Effector CD8-positive, alpha-beta T cell (primary cell): ENCODE measurements at places on chromosomes 3 and 15.

DNA sequence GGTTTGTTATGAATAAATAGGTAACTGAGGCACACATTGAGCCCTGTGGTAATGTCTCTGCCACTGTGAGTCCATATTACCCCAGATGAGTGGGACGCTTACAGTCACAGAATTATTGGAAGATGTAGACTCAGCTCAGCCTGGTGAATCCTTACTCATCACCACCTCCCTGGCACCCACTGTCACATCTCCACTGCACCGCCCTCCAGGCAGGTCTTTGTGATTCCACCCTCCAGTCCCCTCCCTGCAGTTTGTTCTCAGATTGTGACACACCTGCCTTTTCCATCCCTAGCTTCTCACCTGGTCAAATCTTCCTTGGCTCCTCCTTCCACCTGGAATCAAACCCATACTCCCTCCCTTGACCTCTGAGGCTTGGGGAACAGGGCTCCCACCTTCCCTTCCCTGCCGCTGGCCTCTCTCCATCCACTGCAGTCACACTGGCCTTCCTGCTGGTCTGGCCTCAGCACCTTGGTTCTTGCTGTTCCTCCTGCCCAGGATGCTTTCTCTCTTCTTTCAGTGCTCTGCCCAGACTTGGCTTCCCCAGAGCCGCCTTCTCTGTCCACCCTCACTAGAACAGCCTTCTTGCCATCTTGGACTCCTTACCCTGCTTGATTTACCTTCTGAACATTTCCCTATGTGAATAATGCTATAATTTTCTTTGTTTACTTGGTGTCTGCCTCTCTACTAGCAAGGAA lies 9.4 kb downstream of the SLC6A20 start:
- no peak for DNase-seq

- no peak for DNase-seq
Observed at GRCh38 chr3:42507761-42508335, 5.4 kb downstream of the VIPR1 start.

DNA sequence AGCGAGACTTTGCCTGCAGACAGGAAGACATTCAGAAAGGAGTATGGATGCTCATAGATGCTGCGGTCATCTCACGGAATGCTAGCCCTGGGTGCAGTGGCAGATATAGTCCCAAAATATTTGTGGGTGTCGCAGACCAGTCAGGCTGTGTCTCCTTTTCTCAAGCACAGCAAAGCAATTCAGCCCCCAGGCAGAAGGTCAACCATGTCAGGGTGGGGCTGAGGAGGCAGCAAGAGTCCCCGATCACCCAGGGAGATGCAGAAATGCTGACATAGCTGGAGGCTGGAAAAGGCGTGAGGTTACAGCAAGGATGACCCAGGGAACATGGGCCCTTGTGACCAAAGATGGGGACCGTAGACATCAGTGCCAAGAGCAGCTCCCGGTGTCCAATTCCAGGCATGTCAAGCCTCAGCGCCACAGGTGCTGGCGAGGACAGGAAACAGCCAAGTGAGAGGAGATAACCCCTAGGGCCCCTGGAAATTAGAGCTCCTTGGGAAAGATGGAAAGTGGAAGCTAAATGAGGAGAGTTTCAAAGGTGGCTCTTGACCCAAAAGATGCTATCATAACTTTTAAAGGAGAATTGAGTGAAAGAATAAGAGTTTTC lies 81.2 kb upstream of the ABHD17C start:
- no peak for DNase-seq

- no peak for DNase-seq
Observed at GRCh38 chr15:42670451-42670850, 66.5 kb downstream of the CDAN1 start.

DNA sequence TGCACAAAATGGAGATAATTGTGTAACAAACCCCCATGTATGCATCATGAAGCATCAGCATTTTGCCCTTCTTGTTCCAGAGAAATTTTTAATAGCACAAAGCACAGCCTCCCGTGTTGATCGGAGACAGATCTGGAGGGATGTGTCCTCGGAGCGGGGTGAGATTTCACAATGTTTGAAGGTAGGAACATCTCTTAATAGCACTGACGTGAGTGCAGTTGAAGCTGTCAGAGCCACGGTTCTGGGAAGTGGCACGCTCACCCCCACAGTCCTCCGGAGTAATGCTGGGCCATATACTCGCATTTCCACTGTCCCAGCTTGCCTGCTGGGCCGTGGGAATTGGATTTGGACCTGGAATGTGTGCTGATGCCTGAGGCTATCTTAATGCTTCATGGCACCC lies 24.1 kb downstream of the ARPP21 start:
- no peak for DNase-seq

- DNase-seq, result no peak
Observed at GRCh38 chr3:125140011-125140817, 72.3 kb downstream of the SLC12A8 start.

DNA sequence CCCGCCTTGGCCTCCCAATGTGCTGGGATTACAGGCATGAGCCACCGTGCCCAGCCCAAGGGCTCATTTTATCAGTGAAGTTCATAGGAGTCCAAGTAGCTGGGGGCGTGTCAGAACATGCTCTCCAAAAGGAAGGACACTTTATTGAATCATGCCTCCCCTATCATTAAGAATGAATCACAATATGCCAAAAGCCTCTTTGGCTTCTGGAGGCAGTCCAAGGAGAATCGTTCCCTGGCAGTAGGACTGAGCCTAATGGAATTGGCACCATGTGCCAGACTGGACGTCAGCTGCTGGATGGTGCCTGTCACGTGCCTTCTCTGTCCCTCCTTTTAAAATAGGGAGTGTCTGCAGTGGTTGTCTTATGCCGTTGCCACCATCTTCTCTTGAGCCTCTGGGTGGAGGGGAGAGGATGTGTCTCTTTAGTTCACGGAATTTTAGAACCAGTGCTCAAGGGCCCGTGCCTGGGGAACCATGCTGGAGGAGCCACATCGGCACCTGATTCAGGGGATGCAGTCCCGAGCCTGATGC lies 234.7 kb upstream of the LYSMD4 start:
- DNase-seq, result no peak

GRCh38 chr3:38521391-38521987 lies 25.3 kb downstream of the EXOG start:
- DNase-seq, result peak; percentile 37

GRCh38 chr3:171453180-171453886 lies 6.9 kb downstream of the TNIK start:
- no peak for DNase-seq

- DNase-seq, result no peak
Observed at GRCh38 chr15:78044407-78045155, 32.9 kb downstream of the TBC1D2B start.

DNA sequence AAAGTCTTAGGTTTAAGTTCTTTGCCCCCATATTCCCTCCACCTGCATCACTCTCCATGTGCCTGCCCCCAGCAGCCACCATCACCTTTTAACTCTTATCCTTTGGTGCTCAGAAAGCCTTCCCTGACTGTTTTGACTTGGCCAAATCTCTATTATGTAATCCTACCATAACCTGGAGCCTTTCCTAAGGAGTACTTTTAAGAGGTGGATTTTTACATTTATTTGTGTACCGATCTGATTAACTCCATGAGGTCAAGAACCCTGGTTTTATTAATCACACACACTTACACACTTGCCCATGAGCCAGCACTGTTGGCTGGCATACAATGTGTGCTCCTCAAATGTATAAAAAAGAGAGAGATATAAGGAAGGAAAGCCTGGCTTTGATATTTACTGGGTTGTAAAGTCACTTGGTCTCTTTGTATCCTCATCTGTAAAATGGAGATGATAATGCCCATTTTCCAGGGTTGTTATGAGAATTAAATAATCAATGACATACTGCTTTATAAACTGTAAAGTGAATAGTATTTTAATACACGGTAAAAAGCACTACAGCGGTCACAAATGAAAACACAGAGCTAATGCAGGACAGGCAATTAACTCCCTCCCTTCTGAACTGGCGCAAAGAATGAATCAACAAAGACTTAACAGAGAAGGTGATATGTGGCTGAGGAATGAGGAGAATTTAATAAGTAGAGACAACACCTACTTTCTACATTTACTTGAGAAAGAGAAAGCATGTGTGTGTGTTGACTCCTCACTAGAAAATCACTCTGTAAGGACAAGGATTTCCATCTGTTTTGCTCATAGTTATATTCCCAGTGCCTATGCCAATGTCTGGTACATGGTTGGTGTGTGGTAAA lies 45.4 kb downstream of the ATP13A4 start:
- DNase-seq, result no peak

DNA sequence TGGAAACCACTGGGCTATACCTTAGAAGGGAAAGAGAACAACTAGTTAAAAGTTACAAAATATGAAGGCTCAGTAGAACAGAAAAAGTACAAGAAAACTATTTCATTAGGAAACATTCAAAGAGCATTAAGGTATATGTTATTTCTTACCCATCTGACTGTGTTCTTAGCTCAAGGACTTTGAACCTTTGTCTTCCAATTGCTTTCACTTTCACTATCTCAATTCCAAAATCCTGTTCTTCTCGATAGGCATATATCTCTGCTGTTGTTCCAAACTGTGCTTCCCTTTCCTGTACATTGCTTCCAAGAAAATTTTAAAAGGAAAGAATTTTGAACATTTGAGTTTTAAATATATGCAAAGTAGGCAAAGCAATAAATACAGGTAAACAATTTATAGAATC lies 6.9 kb downstream of the CRBN start:
- DNase-seq, result no peak

- DNase-seq, result no peak
Observed at GRCh38 chr15:87135109-87135508, 1055.4 kb downstream of the AGBL1 start.

DNA sequence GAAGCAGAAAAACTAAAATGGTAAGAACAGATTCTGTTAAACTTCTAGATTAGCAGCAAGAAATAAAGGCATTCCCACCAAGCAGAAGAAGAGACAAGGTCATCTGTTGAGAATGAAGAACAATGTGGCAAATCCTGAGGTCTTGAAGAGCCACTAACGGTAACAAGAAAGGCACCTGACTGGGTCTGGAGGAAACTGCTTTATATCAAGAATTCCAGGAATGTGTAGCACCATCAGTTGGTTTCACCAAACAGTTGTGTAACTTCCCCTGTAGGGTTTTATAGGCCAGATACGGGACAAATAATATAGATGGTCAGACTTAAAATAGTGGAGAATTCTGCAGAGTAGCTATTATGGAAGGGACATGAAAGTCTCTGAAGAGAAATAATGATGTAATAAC lies 57.3 kb downstream of the ACAP2 start:
- DNase-seq, result no peak

- DNase-seq, result peak; percentile 57
Observed at GRCh38 chr3:37974121-37975083, 16.2 kb upstream of the VILL start.
